Stimulated activated CD8-positive, alpha-beta memory T cell treated with anti-CD3 and anti-CD28 coated beads, Interleukin-4, amount 100 ng/mL, for 4 hours (primary cell): ENCODE measurements at places on chromosomes 12 and 14.

- DNase-seq: no peak
Measured at GRCh38 chr14:20469890-20470602, 840 bp downstream of the PNP start.

DNA sequence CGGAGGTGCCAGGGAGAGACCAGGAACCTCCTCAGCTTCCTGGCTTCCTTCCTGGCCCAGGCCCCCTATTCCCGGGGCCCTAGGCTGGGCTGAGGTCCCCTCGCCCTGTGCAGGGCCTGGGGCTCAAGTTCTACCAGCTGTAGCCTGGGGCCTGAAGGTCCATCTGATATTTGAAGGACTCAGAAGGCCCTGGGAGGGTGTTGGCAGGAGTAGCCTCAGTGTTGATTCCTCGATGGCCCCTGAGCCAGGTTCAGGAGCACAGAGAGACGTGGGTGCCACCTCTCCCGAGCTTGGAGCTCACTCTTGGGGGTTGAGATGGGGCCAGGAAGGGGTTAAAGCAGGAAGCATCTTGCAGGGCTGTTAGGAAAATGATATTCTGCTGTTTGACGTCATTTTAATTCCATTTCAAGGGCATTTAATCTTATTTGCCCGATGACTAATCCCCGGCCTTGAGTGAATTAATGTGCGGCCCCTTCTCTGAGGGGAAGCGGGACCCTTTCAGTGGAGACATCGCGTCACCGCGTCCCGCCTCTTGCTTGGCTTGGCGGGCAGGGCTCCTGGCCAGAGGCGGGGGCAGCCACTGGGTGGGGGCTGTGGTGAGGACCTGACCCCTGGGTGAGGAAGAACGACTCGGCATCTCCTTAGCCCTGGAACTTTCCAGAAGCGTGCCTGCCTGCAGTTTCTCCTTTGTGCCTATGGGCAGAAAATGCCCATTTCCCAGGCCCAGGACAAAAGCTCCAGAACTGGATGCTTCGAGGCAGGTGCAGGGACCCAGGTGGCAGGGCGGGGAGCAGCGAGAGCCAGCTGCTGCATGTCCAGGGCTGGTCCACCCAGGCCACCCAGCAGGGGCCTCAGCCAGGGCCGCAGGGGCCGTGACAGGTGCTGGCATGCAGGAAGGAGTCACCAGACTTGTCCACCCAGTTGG, 158.3 kb downstream of the KIF26A start:
- DNase-seq: no peak

DNA sequence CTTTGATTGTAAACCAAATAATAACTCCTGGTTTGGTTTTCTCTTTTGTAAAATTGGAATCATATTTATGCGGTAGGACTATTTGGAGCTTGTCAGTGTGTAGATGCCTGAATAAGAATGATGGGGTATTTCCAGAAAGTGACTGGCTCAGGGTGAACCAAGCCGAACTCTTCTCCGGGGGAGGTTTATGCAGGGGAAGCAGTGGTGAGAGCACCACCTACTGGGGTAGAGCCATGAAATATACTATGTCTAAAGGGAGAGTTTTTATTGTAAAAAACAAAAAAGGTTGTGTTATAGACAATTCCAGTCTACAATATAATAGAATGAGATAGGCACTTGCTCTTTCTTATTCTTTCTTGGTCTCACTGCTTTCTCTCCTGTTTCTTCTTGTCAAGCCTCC, 222.9 kb upstream of the SLC16A7 start:
- no peak for DNase-seq

DNA sequence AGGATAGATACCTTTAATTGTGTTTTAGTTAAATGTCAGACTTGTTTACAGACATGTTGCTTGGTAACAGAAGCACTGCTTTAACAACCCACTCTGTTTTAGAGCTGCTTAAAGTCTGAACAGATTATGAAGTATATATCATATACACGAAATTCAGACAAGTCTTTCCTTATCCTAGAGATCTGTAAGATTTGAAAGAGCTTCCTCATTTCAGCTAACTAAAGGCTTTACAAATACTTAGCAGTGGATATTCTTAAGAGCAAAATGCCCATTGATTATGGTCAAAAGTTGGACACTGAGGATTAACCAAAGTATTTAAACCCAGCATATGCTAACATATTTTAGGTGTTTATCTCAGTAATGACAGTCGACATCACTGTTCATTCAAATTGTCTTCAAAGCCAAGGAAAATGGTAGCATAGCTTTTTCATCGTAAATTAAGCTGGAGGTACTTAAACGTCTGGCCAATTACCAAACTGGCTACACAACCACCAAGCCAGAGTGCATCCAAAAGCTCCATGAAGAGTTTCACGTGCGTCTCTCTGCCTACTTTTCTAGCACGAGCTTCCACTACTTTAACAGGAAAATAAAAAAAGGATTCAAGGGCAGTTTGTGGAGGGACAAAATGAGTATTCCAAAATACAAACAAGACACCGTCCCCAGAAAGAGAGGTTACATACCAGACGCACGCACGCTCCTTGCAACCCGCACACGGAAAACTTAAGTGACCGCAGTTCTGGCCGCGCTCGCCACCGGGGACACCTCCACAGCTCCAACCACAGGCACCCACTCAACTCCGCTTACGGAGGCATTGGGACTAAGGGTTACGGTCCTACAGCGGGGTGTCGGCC, 565 bp downstream of the CEP83 start:
- DNase-seq: no peak

DNA sequence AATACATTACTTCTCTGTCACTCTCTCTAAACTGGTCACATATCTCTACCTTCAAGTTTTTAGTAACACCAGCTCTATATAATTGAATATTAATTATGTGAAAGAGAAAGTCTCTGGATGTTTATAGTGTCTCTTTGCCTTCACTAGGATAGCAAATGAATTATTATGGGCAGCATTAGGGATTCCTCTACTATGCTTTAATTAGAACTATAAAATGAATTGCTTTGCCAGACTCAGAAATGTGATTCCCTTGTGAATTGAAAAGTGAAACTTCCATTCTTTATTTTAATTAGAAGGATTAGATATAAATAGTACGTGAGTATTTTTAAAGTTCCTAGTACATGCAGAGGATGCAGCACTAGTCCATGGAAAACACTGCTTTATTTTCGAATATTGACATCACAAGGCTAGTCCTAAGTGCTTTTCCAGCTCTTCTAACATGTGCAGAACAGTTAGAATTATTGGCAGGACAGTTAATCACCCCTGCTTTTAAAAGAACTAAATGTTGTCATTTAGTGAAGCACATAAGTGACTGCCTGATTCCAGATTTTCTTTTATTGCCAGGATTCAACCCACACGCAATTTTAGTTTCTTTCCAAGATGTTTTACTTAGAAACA, 23.0 kb upstream of the REP15 start:
- no peak for DNase-seq

- DNase-seq: no peak
Measured at GRCh38 chr14:92964124-92965109, 41.5 kb downstream of the CHGA start.

DNA sequence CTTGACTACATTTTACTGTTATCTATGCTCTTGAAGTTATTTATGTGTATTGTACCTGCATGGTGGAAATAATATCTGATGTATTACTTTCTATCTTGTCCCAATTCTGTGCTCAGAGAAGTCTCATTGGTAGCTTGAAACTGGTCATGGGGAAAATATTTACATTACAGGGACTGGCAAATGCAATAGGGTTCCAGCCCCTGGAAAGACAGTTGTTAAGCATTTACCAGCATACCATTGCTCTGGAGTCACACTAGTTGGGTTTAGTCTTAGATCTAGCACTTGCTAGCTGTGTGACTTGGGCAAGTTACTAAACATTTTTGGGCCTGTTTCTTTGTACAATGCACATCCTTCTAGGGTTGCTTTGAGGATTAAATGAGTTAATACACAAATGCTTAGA, 86.3 kb upstream of the NRXN3 start:
- no peak for DNase-seq

DNA sequence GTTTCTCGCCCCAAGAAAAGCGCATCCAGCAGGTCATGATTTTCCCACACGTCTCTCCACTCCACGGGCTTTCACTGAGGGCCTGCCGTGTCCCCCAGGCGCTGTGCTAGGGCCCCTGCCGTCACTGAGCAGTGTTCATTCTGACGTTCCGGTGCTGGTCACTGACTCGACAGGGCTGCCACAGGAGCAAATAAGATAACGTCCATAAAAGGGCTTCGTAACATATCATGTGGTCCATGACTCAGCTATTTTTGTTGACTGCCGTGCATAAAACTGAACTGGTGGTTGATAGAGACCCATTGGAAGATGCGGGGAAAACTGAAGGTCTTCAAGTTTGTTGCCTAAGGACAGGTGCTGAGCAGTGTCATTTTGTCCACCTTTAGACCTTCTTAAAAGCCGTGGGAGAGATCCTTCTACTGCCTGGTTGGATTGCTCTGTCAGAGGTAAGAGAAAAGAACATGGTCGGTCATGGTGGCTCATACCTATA, 46.3 kb downstream of the ADGRD1 start:
- DNase-seq: no peak

DNA sequence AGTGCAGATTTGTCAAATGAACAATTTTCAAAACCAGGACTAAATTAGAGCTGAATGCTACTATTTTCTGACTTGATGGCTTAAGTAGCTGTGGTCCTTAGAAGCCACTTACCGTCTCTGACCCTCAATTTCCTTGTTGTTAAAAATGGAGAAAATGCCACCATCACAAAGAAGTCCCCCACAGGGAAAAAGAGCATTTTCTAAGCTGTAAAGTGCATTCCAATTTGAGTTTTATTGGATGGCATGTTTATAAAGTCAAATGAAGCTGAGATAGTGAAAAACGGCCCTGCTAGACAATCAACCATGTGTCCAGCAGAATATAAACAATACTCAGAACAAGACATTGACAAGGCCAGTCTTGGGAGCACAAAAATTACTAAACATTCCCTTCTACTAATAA, 53.6 kb downstream of the GOLGA5 start:
- DNase-seq: no peak

- DNase-seq: no peak
Measured at GRCh38 chr14:34461334-34462131, 507 bp downstream of the SPTSSA start.

DNA sequence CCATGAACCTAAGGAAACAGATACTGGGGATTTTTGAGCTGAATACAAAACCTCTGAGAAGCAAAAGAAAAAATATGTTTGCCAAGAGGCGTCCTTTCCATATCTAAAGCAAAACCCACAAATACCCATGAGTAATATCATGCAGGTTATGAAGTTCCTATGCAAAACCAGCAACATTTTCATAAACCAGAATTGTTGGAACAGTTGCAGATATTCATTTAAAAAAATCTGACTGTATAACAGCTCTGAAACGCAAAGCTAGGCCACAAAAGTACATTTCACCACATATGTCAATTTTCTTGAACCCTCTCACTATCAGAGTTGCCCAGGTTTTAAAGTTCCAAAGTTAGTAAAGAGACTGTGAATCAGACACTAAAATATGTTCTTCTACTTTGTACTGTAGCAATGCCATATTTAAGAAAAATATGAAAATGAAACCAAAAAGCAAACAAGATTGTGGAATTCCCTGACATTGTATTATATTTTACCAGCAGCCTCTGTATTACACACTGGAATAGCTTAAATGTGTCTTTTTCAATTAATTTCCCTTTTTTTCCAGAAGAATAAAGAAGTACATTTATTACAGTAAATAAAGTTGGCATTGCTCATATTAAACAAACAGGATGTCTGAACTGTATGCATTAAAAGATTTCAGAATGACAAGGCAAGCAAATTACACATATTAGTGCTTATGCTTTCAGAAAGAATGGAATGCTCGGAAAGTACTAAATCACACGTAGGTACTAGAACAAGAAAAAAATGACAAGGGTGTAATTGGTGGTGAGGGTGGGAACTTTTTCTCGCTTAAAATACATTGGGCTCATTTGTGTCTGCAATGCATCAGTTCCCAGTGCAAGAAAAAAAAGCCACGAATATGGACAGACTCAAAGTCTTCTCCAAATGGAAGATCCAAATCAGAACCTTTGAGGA, 33.6 kb upstream of the HIF1A start:
- no peak for DNase-seq

GRCh38 chr12:558580-558979, 98.8 kb downstream of the B4GALNT3 start:
- no peak for DNase-seq

DNA sequence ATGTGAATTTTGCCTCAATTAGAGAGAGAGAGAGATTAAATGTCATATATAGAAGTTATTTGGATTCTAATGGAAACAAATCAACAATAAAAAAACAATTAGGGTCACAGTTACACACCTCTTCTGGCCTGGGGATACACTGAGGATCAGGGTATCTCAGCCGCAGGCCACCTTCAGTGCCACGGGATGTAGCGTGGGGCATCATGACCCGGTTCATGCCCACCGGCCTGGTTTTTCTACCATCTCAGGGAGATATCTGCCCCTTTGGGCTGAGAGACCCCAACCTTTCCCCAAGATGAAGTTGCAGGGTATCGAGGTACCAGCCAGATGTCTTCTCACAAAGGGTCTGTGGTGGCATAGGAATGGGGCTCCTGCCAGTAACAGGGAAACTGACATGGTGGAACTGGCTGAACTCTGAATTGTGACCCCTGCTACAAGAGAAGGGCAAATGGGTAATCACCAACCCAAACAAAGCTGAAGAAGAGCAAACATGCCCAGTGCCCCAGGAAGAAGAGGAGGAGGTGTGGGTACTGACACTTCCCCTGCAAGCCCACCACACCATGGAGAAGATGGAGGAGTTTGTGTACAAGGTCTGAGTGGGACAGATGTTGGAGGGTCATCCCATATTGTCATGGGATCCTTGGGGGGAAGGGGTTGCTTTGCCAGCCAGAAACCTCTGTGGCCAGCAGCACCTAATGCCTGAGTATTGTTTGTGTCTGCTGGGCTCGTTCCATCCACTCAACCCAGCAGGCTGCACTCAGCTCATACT, 19.5 kb downstream of the SERPINA3 start:
- no peak for DNase-seq

DNA sequence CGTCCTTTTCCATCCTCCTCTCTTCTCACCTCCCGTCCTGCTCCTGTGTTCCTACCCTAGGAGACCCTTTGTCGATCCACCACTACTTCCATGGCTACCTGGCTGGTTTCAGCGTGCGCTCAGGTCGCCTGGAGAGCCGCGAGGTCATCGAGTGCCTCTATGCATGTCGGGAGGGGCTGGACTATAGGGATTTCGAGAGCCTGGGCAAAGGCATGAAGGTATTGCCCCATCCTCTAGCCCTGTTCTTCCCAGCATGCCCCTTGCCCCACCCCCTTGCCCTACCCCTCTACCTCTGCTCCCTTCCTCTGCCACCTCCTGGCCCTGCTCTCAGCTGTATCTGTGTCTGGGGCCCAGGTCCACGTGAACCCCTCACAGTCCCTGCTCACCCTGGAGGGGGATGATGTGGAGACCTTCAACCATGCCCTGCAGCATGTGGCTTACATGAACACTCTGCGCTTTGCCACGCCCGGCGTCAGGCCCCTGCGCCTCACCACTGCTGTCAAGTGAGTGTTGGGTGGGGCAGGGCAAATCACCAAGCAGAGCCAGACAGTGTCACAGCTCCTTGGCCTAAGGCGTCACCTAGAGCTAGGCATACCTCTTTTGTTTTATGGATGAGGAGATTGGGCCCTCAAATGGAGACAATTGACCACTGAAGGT, 12.8 kb downstream of the CLSTN3 start:
- DNase-seq: no peak
